ENCODE measurements at places on chromosomes 1 and 21.

DNA sequence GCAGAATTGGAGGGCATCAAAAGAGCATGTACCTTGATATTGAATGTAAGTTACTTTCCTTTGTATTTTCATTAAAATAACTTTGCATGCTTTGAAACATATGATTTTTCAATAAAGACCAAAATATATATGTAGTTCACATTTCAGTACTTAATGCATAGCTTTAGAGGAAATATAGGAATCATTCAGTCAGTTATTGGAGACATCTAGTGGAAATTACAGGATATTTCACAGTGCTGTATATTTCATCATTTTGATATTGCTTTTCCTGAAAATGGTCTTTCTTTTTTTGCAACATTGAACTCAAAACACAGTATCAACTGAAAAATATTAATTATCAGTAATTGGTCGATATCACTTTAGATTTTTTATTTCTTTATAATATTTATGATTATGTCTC lies 375.8 kb downstream of the NCAM2 start:
- no peak for DNase-seq

- DNase-seq: no peak
Measured at GRCh38 chr21:44337941-44338895, 972 bp downstream of the CFAP410 start.

DNA sequence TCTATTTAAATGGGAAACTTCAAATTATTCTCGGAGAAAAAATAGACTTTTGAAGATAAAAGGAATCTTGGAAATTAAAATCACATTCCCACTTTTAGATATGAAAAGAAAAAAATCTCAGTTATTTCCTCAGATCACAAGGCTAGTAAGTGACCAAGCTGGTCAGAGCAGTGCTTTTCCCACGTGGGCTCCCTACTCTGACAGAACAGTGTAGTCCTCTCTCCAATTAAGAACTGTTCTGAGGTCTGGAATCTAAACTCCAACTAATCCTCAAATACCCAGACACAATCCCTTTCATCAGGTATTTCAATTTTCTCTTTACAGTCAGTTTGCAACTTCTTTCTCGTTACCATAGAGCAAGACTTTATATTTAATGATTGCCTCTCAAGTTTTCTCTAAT lies 50.6 kb downstream of the RGS21 start:
- DNase-seq: no peak

GRCh38 chr1:56712150-56712549 lies 67.0 kb downstream of the PRKAA2 start:
- DNase-seq: no peak

DNA sequence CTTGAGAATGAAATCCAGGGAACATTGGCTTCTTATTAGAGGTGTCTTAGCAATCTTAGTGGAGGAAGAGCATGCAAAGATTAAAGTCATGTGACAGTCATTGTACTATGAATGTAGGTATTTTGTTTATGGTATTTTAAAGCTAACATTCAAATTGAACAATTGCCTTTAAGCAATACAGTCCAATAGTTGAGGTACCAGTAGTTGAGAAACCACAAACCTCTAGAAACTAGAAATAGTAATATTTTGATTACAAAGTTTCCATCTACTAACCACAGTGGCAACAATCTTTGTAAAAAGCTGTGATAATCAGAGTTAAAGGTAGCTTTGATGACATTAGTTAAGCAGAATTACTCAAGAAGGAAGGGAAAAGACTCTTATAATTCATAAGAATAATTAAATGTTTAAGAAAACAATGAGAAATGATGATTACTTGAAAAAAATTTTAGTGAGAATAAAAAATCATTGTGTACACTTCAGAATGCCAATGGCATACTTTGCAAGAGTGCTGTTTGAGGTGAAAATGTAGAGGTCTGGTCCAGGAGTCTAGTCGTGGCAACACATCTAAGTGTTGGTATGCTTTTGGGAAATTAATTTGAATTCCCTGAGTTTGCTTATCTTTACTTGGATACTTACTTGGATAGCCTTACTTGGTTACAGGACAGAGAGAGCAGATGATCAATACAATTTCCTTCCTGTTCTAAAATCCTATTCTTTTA lies 104.9 kb upstream of the PTGFR start:
- DNase-seq: no peak

GRCh38 chr1:87179851-87180519 lies 148.7 kb upstream of the LMO4 start:
- DNase-seq: no peak

DNA sequence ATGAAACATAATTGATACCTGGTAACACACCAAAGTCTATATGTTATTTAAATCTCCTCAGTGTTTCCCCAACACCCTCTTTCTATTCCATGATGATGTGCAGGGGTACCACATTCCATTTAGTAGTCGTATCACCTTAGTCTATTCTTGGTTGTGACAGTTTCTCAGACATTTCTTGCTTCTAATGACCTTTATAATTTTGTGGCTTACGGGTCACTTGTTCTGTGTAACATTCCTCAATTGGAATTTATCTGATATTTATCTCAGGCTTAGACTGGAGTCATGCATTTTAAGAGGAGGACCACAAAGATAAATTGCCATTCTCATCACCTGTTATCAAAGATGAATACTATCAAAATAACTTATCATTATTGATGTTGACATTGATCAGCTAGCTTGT lies 679.6 kb downstream of the USP25 start:
- DNase-seq: no peak

DNA sequence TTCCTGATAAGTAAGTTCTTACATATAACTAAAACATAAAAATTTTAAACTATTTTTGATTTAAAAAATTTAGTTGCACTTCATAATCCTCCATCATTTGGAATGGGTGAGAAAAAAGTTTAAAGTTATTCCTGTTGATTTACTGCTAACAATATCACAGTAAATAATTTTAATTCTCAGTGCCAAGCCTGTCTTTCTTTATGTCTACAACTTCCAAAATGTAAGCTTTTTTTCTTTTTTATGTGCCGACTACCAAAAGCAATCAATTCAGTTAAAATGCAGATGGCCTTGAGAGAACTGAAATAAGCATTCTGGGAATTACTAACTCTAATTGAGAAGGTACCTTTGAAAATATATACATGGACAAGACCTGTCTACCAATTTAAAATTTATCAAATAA lies 1224.3 kb upstream of the B3GALT2 start:
- no peak for DNase-seq

GRCh38 chr1:230834292-230834691 lies 34.0 kb downstream of the C1orf198 start:
- DNase-seq: no peak

DNA sequence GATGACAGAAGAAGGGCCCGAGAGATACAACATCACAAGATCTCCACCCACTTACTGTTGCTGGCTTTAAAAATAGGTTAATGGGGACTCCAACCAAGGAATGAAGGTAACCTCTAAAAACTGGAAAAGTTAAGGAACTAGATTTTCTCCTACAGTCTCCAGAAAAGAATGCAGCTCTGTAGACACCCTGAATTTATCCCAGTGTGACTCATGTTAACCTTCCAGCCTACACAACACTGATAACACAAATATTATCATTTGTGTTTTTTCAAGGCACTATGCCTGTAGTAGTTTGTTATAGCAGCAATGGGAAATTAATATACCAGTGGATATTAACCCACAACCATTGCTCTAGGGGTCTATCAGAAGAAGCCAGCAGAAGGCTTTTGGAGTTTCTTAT lies 730.7 kb upstream of the ZP4 start:
- no peak for DNase-seq

- no peak for DNase-seq
Measured at GRCh38 chr1:31788825-31789256, 24.7 kb upstream of the ADGRB2 start.

DNA sequence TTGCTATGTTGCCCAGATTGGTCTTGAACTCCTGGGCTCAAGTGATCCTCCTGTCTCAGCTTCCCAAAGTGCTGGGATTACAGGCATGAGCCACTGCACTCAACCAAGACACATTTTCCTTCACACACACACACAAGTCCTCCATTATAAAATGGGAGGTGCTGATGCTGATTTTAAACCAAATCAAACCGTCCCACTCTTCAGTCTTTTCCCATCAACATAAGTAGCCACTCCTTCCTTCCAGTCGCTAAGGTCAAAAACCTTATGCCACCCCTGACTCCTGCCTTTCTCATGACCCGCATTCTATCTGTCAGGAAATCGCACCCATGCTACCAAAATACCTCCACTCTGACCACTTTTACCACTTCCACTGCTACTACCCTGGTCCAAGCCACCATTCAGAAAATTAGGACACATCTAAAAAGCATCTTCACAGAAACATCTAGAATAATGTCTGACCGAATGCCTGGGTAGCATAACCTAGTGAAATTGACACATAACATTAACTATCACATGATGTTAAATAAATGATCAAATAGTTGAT lies 28.0 kb upstream of the IFNGR2 start:
- no peak for DNase-seq

- no peak for DNase-seq
Measured at GRCh38 chr1:12371053-12371452, 141.2 kb downstream of the VPS13D start.

- no peak for DNase-seq
Measured at GRCh38 chr1:71350805-71351204, 270.0 kb upstream of the ZRANB2 start.

GRCh38 chr1:58312971-58313563 lies 233.5 kb downstream of the OMA1 start:
- no peak for DNase-seq

- DNase-seq: no peak
Measured at GRCh38 chr1:41733021-41733420, 185.7 kb downstream of the HIVEP3 start.

DNA sequence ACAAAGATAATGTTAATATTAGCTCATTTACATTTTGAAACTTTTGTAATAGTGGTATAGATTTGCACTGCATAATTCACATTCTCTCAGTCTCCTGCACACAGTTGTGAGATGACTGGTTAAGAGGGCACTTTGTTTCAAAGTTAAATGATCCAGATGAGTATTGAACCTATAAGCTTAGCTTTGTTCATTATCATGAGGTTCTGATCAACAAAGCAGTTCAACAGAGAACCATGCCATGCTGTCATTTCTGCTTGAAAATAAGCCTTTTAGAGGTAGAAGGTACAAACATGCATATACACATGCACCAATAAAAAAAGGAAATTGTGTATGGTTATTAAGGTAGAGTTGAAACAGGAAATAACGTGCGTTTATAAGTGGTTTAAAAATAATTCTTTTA lies 4.8 kb downstream of the RAP1A start:
- DNase-seq: no peak

DNA sequence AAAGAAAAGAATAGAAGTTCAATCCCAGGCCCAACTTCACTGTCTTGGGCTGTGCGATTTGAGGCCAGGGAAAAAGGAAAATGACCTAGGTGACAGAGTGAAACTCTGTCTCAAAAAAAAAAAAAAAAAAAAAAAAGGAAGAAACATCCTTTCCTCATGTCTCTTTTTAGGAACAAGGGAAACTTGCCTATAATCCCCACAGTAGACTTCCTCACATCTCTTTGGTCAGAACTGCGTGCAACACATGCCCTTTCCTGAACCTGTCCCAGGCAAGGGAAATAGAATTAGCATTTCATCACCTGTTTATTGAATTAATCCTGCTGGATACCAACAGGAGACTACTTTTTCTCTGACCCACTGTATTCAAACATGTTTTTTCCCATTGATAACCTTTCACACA lies 2.3 kb downstream of the DCST1 start:
- DNase-seq: no peak

- DNase-seq: no peak
Measured at GRCh38 chr1:207414606-207415108, 39.5 kb upstream of the CR2 start.

DNA sequence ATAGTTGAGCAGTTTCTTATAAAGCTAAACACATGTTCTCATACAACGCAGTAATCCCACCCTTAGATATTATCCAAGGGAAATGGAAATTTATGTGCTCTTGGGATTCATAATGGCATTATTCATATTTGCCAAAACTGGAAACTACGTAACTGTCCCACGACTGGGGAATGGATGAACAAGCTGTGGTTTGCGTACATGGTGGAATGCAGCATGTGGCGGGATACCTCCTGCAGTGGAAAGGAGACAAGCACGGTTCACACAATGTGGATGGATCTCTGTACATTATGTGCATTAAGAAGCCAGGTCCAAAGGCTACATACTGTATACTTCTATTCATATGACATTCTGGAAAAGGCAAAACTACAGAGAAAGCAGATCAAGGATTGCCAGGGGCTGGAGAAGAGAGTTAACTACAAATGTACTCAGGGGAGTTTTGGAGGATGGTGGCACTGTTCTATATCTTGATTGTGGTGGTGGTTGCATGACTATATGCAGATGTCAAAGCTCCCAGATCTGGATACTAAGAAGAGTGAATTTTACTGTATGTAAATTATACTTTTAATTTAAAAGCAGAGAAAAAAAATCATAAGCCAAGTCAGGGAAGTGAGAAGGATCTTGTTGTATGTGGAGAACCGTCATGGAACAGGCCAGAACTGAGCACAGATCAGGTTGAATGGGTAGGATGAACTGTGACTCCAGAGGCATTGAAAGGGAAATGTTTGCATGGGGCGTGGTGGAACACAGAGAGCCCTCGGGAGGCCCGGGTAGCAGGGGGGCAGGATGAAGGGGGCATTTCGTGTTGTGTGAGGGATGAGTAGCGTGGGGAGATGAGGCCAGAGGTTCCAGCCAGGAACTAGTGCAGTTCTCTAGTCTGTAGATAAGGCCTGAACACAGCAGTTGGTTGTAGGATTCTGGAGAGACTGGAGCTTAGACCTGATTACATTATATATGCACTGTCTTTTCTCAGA lies 90.7 kb downstream of the GALNT2 start:
- DNase-seq: no peak

- DNase-seq: no peak
Measured at GRCh38 chr1:1361982-1362423, 3.6 kb upstream of the MXRA8 start.

DNA sequence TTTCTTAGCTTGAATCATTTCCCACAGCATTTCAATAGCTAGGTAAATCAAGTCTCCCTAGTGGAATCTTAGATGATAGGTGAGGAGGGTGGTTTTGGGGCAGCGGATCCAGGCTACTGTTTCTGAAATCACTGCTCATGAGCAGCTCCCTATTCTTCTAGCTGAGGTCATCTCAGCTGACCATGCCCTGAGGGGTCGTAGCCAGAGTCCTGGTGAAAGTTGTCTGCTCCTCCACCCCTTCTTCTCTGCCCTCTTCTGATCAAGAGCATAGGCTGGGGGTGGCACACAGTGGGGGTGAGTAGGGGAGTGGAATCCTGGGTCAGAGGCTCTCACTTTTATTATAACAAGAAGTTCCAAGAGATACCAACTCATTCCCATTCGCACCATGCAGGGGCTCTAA lies 76.2 kb downstream of the SLC16A1 start:
- DNase-seq: no peak

DNA sequence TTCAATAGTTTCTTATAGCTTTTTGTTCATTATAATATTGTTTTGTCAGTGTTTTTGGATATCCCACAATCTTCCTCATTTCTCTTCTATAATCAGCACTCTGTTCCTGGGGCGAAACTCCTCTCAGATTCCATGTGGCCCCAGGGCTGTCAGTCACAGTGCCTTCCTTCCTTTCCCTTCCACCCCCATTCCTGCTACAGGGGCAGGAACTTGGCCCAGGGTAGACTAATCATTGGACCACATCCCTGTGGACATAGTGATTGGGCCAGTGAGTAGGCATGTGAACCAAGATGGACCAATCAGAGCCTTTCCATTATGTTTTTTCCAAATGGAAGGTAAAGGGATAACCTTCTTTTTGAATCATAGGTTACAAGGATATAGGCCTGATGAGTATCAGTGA lies 78.3 kb downstream of the PGM1 start:
- DNase-seq: no peak
